ENCODE measurements at places on chromosomes 1 and 21.

GRCh38 chr1:44423591-44424537 is 18.8 kb downstream of the RNF220 start:
- H3K4me3 ChIP-seq, result no peak overlapping the region
- H3K4me1 ChIP-seq, result peaks cover 29% of the 10 kb centered on the region
- H3K27me3 ChIP-seq, result no peaks in the 10 kb centered on the region
- DNase-seq, result no peak

- DNase-seq, result no peak
- no peak overlapping the region for H3K27ac ChIP-seq
- H3K4me1 ChIP-seq, result no peaks in the 10 kb centered on the region
- no peak overlapping the region for H3K4me3 ChIP-seq
- H3K27me3 ChIP-seq, result no peaks in the 10 kb centered on the region
- no peaks in the 10 kb centered on the region for H3K36me3 ChIP-seq
Measured at GRCh38 chr1:60797351-60797750, 285.0 kb upstream of the NFIA start.

DNA sequence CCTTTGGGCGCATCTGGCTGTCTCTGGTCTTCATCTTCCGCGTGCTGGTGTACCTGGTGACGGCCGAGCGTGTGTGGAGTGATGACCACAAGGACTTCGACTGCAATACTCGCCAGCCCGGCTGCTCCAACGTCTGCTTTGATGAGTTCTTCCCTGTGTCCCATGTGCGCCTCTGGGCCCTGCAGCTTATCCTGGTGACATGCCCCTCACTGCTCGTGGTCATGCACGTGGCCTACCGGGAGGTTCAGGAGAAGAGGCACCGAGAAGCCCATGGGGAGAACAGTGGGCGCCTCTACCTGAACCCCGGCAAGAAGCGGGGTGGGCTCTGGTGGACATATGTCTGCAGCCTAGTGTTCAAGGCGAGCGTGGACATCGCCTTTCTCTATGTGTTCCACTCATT is 2.2 kb upstream of the GJB4 start:
- no peak overlapping the region for H3K27ac ChIP-seq
- peaks cover 10% of the 10 kb centered on the region for H3K4me1 ChIP-seq
- no peaks in the 10 kb centered on the region for H3K27me3 ChIP-seq

DNA sequence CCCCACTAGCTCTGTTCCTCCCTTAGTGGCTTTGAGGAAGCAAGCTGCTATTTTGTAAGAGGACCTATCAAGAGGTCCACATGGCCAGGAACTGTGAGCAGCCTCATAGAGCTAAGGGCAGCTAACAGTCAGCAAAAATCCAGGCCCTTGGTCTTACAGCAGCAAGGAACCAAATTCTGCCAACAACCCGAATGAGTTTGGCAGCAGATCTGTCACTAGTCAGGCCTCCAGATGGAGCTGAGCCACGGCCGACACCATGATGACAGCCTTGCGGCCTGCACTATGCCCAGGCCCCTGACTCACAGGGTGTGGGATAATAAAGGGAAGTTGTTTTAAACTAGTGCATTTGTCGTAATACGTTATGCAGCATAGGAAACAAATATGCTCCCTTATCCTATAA is 28.0 kb upstream of the H3-3A start:
- H3K4me3 ChIP-seq, result no peak overlapping the region
- no peaks in the 10 kb centered on the region for H3K36me3 ChIP-seq
- H3K4me1 ChIP-seq, result no peaks in the 10 kb centered on the region

DNA sequence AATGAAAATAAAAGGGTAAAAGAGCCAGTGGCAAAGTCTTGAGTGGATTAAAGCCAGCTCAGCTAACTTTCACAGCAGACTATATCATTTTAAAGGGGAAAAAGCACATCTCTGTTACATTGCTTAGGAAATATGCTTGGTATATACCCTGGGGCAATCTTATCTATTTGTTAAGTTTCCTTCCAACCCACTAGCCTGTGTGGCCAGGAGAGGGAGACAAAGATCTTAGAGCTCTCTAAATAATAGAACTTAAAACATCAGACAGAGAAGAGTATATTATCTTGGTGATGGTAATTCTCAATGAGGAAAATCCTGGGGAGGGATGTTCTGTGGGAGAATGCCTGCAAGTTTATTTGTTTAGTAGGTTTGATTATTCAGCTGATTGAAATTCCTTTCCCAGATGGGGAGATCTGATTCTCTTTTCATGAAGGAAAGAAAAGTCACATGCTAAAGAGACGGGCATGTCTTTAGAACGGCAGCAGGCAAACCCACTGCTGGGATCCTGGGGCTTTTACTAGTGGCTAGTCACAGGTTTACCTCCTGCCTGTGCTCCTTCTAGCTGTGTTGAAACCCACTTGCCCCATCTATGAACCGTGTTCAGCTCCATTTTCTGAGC is 3.6 kb downstream of the KCNE2 start:
- H3K27ac ChIP-seq, result no peak overlapping the region
- DNase-seq, result peak; percentile 47
- H3K27me3 ChIP-seq, result no peaks in the 10 kb centered on the region

GRCh38 chr1:11466416-11466815 is 12.5 kb upstream of the DISP3 start:
- DNase-seq, result no peak
- no peak overlapping the region for H3K27ac ChIP-seq
- H3K36me3 ChIP-seq, result no peaks in the 10 kb centered on the region
- no peaks in the 10 kb centered on the region for H3K27me3 ChIP-seq

- H3K4me1 ChIP-seq, result no peaks in the 10 kb centered on the region
- no peak overlapping the region for H3K4me3 ChIP-seq
- H3K36me3 ChIP-seq, result no peaks in the 10 kb centered on the region
- no peak overlapping the region for H3K27ac ChIP-seq
Measured at GRCh38 chr1:207691841-207692240, 46.9 kb downstream of the CR1L start.

- DNase-seq, result no peak
- peaks cover 25% of the 10 kb centered on the region for H3K36me3 ChIP-seq
- H3K4me3 ChIP-seq, result no peak overlapping the region
- no peaks in the 10 kb centered on the region for H3K4me1 ChIP-seq
- H3K27me3 ChIP-seq, result no peaks in the 10 kb centered on the region
Measured at GRCh38 chr1:36268981-36269380, 37.2 kb upstream of the SH3D21 start.

DNA sequence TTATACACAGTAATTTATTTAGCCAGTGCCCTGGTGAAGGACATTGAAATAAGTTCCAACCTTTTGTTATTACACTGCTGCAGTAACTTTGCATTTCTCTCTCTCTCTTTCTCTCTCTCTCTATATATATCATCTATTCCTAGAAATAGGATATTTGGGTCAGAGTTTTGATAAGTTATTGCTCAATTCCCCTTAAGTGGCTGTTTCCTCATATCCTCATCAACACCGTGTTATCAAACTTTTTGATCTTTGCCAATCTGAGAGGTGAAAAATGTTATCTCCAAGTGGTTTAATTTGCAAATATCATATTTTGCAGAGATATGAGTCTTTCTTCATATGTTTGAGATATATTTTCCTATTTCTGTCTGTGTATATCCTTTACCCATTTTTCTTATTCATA is 1.6 kb upstream of the SRSF4 start:
- peaks cover 9% of the 10 kb centered on the region for H3K4me1 ChIP-seq
- H3K4me3 ChIP-seq, result no peak overlapping the region
- DNase-seq, result no peak
- H3K36me3 ChIP-seq, result peaks cover 4% of the 10 kb centered on the region

GRCh38 chr1:153553096-153553495 is 4.0 kb upstream of the S100A3 start:
- H3K36me3 ChIP-seq, result no peaks in the 10 kb centered on the region
- no peaks in the 10 kb centered on the region for H3K4me1 ChIP-seq

- no peaks in the 10 kb centered on the region for H3K4me1 ChIP-seq
- no peak for DNase-seq
- no peak overlapping the region for H3K27ac ChIP-seq
- no peaks in the 10 kb centered on the region for H3K27me3 ChIP-seq
- H3K4me3 ChIP-seq, result no peak overlapping the region
Measured at GRCh38 chr21:32576011-32576410, 9.3 kb downstream of the TCP10L start.

DNA sequence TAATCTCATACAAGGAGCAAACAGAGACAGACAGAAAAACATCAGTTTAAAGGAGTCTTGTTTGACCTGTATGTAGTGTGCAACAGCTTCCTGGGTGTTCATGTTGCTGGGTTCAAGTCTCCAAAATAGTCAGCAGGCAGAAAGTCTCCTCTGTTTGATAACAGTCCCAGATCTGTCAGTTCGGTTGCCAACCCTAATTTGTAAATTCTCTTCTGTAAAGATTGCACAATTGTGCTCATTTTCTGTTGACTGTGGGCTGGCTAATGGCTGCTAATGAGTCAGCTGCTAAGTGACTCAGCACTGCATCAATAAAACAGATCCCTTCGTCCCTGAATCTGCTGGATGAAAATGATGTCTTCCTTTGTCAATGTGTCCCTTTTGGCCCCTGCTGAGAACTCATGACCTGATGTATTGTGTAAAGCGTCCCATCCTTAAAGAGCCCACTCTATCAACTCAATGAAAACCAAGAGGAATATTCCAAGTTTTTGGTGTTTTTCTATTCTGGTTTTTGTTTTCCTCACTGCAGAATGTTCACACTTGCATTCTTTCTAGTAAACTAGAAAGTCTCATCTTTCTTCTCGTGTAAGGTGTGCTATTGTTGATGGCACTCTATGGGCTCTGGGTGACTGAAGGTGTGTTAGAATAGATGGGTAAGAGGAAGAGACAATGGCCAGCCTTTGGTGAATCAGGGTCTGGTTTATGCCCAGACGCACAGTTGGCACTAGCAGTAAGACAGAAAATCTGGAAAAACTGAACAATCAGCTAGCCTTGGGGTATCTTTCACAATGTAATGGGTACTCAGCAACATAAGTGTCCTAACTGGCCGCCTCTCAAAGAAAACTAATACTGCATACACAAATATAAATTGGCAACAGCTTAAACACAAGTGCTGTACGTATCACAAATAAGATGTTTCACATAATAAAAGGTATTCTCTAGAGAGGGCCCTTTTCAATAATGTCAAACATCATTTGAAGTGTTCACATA is 75.1 kb upstream of the SIPA1L2 start:
- no peaks in the 10 kb centered on the region for H3K27me3 ChIP-seq
- no peaks in the 10 kb centered on the region for H3K4me1 ChIP-seq
- no peak overlapping the region for H3K27ac ChIP-seq
- H3K36me3 ChIP-seq, result no peaks in the 10 kb centered on the region

- H3K4me3 ChIP-seq, result no peak overlapping the region
- no peak overlapping the region for H3K27ac ChIP-seq
- H3K27me3 ChIP-seq, result no peaks in the 10 kb centered on the region
- DNase-seq, result no peak
Measured at GRCh38 chr1:36588972-36589371, 106.3 kb upstream of the CSF3R start.

GRCh38 chr1:160085686-160086455 is 4.5 kb downstream of the KCNJ9 start:
- peaks cover 3% of the 10 kb centered on the region for H3K36me3 ChIP-seq
- H3K27ac ChIP-seq, result no peak overlapping the region
- H3K4me3 ChIP-seq, result no peak overlapping the region
- peaks cover 5% of the 10 kb centered on the region for H3K4me1 ChIP-seq
- H3K27me3 ChIP-seq, result peaks cover 35% of the 10 kb centered on the region

- peaks cover 84% of the 10 kb centered on the region for H3K27me3 ChIP-seq
- H3K27ac ChIP-seq, result no peak overlapping the region
- no peak for DNase-seq
- H3K4me1 ChIP-seq, result peaks cover 9% of the 10 kb centered on the region
- H3K36me3 ChIP-seq, result no peaks in the 10 kb centered on the region
Measured at GRCh38 chr1:156858555-156858956, 361 bp downstream of the INSRR start.

DNA sequence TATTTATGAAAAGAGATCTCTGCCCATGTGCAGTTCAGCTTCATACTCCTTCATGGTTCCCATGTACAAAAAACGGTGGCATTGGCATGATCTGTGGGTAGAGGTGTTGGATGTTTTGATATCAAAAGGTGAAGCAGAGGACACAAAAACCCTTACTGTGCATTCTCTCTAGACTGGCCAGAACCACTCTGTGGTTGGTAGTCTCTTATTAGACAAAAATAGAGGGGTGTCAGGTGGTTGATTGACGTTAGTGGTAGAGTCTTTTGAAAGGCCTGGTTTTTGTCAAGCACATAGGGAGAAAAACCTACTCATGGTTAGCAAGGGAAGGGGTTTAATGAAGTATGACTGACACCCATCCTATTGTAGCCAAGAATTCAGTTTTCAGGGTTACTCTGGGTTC is 400.0 kb upstream of the TMPRSS15 start:
- no peaks in the 10 kb centered on the region for H3K4me1 ChIP-seq
- no peak for DNase-seq
- H3K27ac ChIP-seq, result no peak overlapping the region
- no peaks in the 10 kb centered on the region for H3K27me3 ChIP-seq

DNA sequence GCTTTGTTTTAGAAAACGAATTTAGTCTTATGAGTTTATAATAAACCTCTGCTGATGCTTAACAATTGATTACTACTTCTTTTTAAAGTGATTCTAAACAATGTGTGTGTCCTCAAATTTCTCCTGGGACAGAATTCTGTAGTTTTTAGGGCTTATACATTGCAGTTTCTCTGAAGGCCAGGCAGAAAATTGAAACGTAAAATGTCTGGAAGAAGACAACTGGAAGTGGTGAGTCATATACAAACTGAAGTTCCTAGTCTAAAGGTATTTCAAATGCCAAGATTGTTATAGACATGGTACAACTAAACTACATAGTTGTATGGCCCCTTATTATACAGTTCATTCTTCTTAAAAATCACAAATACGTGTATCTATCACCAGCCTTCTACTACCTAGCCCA is 30.5 kb upstream of the RC3H1 start:
- no peaks in the 10 kb centered on the region for H3K36me3 ChIP-seq
- no peaks in the 10 kb centered on the region for H3K27me3 ChIP-seq
- H3K4me1 ChIP-seq, result no peaks in the 10 kb centered on the region
- H3K4me3 ChIP-seq, result no peak overlapping the region
- no peak for DNase-seq

- no peak overlapping the region for H3K4me3 ChIP-seq
- no peak for DNase-seq
- no peaks in the 10 kb centered on the region for H3K27me3 ChIP-seq
- H3K36me3 ChIP-seq, result no peaks in the 10 kb centered on the region
- no peaks in the 10 kb centered on the region for H3K4me1 ChIP-seq
Measured at GRCh38 chr1:119947468-119947867, 51.2 kb upstream of the ADAM30 start.

DNA sequence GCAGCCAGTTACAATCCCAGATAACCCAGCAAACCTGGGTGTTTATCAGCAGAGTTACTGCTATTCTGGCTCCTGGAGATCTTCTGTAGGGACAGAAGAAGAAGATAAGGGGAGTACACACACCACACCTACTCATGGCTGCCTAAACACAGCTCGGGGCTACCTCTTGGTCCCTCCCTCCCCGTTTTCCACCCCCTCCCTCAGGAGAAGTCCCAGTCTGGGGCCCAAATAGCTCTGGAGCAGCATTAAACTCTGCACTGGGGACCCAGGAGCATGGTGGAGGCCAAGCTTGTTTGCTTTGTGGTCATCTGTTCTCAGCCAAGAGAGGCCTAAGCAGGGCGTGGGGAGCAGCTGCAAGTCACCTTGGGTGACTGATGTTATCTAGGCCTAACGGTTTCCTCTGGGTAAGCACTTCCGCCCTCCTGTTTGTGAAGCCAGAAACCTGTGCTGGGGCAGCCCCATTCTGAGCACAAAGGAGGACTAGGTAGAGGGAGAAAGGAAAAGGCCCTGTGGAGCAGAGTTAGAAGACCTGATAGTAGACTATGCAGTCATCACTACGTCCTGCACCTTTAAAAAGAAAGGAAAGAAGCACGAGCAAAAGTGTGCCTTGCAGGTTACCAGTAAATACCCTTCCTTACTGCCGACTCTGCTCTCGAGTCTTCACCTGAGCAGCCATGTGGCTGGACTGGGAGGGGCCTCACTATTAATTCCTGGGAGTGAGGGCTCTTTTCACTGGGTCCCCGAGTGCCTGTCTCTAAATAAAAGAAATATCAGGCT is 2.0 kb upstream of the RCSD1 start:
- H3K27ac ChIP-seq, result no peak overlapping the region
- H3K4me3 ChIP-seq, result no peak overlapping the region
- no peak for DNase-seq
